CD4-positive, alpha-beta T cell (primary cell): ENCODE measurements at places on chromosomes 3 and 15.

- DNase-seq, result no peak
Observed at GRCh38 chr3:122989856-122990575, 37.5 kb downstream of the SEMA5B start.

- no peak for DNase-seq
Observed at GRCh38 chr3:77467702-77468625, 428.1 kb downstream of the ROBO2 start.

- DNase-seq, result no peak
Observed at GRCh38 chr3:25531971-25532370, 103.9 kb downstream of the RARB start.

- DNase-seq, result no peak
Observed at GRCh38 chr15:40388941-40389823, 6.7 kb downstream of the KNSTRN start.
